ENCODE measurements at places on chromosomes 7 and 10.

- DNase-seq: peak; percentile 79
These were observed 226.4 kb downstream of the TWIST1 start for GRCh38 chr7:18890885-18891621.

DNA sequence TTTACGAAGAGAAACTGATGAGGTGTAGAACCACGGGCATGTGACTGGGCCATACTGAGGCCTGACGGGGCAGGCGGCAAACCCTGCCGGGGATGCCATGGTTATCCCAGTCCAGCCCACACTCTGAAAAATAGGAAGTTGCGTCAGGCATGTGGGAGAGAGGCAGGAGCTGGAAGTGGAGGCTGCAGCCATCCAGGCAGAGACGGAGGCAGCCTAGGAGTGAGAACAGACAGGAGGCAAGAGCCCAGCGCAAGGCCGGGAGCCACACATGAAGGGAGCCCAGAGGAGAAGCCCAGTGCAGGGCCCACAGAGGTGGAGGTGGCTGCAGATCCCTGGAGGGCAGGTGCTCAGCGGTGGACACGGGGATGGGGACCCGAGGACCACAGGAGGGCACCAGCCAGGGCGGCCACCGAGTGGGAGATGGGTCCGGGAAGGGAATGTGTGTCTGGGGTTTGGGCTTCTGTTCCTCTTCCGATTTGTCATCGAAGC is 175.2 kb upstream of the PPP2R2D start:
- no peak for DNase-seq

- no peak for DNase-seq
These were observed 36.9 kb downstream of the AKR1B1 start for GRCh38 chr7:134422008-134422407.

DNA sequence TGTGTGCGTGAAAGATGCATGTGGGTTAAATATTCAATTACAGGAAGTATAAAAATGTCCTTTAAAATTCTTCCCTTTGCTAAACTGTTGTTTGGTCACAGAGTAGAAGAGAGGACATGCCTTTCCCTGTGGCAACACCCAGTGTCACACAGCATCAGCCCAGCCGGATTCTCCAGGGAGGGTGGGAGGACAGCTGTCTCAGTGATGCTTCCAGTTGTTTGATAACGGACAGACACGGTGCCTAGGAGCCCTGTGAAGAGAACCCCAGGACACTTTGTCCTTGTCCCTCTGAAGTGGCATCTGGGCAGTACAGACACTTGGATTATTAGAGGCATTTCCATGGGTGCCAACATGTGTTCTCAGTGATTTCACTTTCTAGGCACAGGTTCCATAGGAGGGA is 306.6 kb upstream of the LRGUK start:
- no peak for DNase-seq

- no peak for DNase-seq
These were observed 72.8 kb upstream of the NMT2 start for GRCh38 chr10:15241306-15241705.

DNA sequence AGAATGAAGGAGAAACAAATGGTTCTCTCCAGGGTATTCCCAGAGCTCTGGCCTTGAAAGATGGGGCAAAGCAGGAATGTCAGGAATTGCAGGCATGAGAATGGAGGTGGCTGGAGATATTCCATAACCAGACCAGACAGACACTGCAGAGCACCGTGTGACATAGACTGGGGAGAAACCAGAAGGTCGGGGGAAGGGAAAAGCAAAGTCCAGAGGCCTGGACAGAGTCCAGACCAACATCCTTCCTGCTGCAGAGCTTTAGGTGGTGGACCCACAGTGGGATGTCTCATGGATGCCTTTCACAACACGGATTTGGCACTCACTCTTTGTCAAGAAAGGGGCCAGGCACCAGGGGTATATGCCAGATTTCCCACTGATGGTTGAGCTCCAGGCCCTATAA is 177.2 kb upstream of the INHBA start:
- DNase-seq: peak; percentile 84
